ENCODE measurements at places on chromosomes 5 and 9. TPM values are rescaled to one million over a fixed set of nuclear protein-coding genes. Genes with fewer than 3 reads are reported as not detected.

Gene C9orf50
- total RNA-seq: not detected

Gene WNK2
- total RNA-seq: not detected

Gene CER1
- not detected for total RNA-seq

GRCh38 chr9:29203244-29203930 lies 1630.1 kb upstream of the C9orf72 start:
- H3K36me3 ChIP-seq: no peaks in the 10 kb centered on the region
- H3K27ac ChIP-seq: no peak overlapping the region
- DNase-seq: no peak
- H3K27me3 ChIP-seq: peaks cover under 1% of the 10 kb centered on the region

DNA sequence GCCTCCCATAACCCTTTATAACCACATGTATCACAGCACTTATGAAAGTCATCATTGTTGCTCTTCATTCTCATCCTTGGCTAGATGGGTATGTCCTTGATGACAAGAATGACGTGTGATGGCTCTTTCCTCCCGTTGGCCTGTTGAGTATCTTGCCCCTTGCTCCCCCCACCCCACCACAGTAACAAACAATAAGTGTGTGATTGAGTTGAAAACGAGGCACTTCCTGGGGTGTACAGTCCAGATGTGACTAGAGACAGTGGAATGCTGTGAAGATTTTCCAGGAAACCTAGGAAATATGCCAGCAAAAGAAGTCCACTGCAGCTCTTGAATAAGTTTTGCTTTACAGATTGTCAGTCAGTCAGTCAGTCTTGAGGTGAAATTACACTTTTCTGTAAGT lies 262.5 kb downstream of the ELAVL2 start:
- H3K4me3 ChIP-seq: no peak overlapping the region
- no peak for DNase-seq
- peaks cover 2% of the 10 kb centered on the region for H3K4me1 ChIP-seq
- no peak overlapping the region for H3K27ac ChIP-seq

- H3K27me3 ChIP-seq: no peaks in the 10 kb centered on the region
- peak overlapping the region; percentile 90 for H3K27ac ChIP-seq
- DNase-seq: no peak
Observed at GRCh38 chr5:151663617-151664293, 23.0 kb downstream of the SPARC start.

- peak; percentile 85 for DNase-seq
- H3K36me3 ChIP-seq: no peaks in the 10 kb centered on the region
- H3K4me3 ChIP-seq: no peak overlapping the region
Observed at GRCh38 chr5:172293054-172293744, 9.6 kb upstream of the UBTD2 start.

DNA sequence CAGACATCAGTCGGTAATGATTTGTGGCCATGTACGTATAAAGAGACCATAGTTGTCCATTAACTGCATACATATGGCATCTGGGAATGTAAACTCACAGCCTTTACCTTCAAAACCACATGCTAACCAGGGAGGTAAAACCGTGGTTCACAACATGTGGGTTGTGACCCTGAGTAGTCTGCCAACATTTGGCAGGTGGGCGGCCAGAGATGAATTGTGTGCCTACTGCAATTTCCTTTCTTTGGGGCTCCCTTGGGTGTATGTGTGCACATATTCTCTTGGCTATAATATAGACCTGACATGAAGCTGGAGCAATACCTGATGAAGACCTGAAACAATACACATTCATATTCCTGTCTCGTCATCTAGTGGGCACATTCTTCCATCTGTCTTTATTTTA lies 396.0 kb downstream of the MLLT3 start:
- H3K4me3 ChIP-seq: no peak overlapping the region
- peaks cover 18% of the 10 kb centered on the region for H3K27me3 ChIP-seq
- peaks cover 11% of the 10 kb centered on the region for H3K4me1 ChIP-seq
- no peak for DNase-seq
- H3K36me3 ChIP-seq: no peaks in the 10 kb centered on the region
